ENCODE measurements at places on chromosomes 12 and 14. TPM values are rescaled to one million over a fixed set of nuclear protein-coding genes. Genes with fewer than 3 reads are reported as not detected.

Gene DPPA3
- total RNA-seq, result not detected

Gene MBIP
- total RNA-seq, result 8.9 TPM

Gene PELI2
- 2.2 TPM for total RNA-seq

Gene APOF
- not detected for total RNA-seq

DNA sequence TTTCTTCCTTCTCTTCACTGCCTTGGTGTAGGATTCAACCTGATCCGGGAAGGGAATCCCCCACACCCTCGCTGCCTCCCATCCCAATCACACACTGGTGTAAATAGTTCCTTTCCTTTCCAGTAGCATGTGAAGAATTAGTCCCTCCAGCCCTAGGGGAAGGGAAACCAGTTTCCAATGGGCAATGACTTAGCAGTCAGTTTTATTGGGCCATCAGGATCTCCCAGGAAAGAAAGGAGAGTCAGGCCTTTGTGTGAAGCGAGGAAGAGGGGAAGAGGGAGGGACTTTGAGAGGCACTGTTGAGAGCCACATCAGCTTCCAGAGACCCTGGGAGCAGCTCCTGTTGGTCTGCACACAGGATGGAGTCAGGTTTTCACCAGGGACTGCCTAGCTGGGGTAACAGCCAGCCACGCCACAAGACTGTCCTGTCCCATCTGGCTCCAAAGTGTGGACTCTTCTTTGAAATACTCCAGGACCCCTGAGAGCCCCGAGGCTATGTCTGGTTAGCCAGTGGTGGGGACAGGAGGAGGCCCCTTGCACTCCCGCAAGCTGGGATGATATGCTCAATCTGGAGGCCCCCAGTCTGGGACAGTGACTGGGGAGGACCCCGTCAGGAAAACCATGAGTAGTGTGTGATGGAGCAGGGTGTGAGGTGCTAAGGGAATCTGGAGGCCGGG is 27.9 kb downstream of the MOAP1 start:
- DNase-seq, result no peak

DNA sequence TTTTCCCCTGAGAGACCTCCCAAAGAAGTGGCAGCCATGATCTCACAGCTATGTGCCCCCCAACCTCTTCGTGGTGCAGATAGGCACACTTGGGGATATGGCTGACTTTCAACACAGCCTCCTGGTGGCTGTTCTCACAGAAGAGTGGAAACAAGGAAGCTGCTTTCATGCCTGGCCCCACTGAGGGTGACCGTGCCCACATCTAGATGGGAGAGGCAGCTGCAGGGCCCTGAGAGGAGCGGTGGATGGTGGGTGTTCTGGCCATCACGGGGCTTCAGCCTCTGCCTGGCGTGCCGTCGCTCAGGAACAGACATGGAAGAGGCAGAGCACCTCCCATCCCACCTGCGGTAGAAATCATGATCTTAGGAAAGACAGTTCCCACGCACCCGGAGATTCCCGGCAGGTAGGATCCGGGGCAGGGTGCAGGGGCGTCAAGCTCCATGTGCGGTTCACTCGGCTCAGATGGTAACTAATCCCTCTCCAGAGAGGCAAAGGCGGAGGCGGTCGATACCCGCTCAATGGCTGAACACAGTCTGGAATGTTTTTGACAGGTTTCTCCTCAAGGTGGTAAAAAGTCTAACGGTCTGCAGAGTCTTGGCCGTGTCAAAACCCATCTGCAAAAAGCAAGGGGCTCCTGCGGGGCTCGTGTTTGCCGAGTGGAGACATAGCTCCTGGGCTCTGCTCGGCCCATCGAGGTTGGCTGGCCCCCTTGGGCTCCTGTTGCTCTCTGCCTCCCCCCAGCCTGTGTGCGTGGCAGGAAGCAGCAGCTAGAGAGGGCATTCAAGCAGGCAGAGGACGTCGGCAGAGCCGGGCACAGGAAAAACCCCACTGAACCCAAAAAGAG is 225.2 kb upstream of the RTL1 start:
- no peak for DNase-seq

GRCh38 chr14:93137864-93138263 is 22.1 kb upstream of the ITPK1 start:
- DNase-seq, result no peak

Measured in LHCN-M2 (cell line).